ENCODE measurements at places on chromosomes 5 and 9.

GRCh38 chr9:21414220-21414940 is 5.5 kb downstream of the IFNA8 start:
- DNase-seq, result no peak

- no peak for DNase-seq
Measured at GRCh38 chr5:135971701-135972100, 16.9 kb upstream of the LECT2 start.

DNA sequence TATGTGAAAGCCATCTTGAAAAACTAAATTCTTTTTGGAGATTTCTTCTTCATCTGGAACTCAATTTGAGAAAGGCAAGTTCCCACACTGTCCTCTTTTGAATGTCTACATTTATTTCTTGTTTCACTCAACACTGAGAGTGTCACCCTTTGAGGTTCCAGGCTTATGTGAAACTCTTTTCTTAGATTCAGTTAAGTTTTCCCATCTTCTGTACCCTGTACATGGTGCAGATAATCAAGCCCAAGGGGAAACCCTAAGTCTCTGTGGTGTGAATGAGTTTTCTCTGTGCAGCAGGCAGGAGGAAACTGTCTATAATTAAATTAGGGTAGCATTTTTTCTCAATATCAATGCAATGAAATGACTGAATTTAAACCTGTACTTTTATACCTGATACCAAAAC is 72.3 kb upstream of the PRLR start:
- DNase-seq, result no peak

DNA sequence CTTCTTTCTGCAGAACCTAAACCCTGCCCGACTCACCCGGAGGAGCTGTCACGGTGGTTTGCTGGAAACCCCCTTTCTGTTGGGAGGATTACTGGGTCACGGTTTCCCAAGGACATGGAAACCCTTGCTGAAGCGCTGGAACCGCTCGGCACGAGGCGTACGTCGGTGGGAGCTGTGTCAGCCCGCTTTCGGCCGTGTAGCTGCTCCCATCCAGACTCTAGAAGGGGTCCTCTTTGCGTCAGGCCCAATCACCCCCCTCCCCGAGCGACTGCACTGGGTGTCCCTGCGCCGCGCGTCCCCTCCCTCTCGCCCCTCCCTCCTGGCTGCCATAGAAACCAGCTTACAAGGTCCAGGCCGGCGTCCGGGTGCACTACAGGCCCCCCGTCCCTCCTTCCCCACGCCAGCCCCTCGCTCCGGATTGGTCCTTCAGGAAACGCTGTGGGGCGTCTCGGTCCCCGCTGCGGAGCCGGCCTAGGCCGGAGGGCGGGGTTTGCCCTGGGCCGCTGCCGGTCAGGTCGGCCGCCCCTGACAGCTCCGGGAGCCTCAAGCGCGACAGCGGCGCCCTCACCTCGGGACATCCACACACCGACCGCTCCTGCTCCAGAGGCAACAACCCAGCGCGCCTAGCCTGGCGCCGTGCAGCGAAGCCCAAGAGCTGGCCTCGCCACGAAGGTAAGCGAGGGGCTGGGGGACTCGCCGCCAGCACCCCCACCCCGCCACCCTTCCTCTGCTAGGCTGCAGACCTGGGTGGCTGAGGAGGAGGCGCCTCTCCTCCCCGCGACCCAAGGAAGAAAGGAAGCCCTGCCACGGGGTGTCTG is at the start of gene NIM1K:
TSS of gene NIM1K (plus strand) at position 486 of the 818 bp plus-strand sequence. CDS start 53,551 bp downstream, outside the sequence.
- DNase-seq, result peak; percentile 21

DNA sequence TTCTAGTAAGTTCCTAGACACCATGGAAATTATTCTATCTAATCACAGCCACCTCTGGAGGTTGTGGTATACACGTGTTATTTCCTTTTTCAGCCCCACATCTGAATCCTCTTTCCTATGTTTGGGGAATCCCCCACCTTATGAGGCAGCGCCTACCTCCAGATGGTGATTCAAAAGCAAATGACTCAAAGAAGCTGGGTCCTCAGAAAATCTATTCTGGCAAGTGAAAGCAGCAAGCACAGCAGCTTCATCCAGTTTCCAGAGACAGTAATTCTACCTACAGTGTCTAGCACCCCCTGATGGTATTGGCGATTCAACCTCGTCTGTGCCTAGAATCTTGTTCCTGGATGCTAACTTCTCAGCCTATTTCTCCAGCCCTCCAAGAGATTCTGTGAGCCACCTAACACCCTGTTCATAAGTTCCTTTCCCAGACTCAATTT is 43.0 kb downstream of the STRBP start:
- peak; percentile 55 for DNase-seq

DNA sequence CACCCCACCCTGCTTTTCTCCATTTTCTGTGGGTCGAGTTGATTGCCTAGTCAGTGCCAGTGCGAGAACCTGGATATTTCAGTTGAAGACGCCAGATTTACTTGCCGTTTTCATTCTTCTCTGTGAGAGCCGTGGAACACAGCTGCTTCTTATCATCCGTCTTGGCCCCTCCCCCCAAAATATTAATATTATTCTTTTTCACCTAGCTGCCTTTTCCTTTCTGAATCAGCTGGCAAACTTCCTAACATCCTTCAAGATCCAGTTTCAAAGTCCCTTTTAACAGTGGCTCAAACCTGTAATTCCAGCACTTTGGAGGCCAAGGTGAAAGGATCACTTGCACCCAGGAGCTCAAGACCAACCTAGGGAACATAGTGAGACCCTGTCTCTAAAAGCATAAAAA is 117.1 kb upstream of the RASA1 start:
- no peak for DNase-seq

- no peak for DNase-seq
Measured at GRCh38 chr5:41841325-41841724, 28.9 kb downstream of the OXCT1 start.

- no peak for DNase-seq
Measured at GRCh38 chr5:130555429-130555828, 609.6 kb downstream of the HINT1 start.

DNA sequence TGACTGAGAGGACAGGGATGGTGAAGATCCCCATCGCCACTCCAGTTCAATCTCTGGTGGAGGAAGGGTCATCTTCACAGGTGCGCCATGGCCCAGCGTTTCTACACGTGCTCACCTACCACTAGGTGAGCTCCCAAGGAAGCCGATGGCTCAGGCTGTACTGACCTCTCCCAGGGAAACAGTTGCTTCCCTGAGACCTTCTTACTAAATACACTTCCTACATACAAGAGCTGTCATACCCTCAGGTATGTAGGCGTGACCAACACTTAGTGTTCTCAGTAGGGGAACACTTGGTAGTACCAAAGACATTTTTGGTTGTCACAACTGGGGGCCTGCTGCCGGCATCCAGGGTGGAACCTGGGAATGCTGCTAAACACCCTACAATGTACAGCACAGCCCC is 75.2 kb downstream of the TENT4A start:
- DNase-seq, result no peak

DNA sequence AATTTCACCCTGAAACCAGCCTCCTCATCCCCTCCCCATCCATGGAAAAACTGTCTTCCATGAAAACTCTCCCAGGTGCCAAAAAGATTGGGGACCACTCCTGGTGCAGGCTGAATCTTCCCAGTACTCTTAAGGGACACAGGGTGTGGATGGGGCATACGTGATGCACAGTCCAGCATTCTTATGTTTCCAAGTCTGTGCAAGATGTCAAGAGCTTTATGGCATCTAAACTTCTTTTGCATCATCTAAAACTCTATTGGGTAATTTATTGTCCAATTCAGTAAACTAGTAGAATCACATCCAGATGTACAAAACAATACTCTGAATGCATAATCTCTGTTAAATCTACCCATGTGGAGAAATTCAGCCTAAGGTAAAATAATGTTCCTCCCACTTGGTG is 9.3 kb upstream of the FGD3 start:
- no peak for DNase-seq

DNA sequence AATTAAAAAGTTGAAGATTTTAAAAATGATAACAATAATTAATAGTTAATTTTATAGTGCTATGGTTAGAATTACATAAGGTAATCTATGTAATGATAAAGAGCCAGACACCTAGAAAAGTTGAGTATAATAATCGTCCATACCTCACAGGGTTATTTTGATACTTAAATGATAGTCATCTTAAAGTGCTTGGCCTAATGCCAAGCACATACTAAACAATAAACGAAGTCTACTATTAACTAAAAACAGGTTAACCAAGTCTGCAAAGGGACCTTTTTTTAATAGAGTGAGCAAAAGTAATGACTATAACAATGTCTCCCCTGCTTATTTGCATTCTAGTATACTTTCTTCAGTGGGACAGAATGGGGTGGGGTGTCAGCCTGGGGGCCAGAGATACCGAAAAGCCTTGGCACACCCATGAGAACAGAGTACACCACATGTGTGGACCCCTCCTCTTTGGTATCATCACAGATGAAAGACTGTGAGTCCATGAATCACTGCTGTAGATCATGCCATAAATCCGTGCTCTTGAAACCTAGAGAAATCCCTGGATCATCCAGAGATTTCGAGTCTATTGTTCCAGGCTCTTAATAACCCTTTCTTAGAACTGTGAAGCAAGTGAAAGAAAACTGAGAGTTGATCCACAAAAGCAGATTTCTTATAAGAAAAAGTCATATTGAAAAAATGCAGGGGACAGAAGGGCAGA is 249.5 kb downstream of the PRELID2 start:
- no peak for DNase-seq

DNA sequence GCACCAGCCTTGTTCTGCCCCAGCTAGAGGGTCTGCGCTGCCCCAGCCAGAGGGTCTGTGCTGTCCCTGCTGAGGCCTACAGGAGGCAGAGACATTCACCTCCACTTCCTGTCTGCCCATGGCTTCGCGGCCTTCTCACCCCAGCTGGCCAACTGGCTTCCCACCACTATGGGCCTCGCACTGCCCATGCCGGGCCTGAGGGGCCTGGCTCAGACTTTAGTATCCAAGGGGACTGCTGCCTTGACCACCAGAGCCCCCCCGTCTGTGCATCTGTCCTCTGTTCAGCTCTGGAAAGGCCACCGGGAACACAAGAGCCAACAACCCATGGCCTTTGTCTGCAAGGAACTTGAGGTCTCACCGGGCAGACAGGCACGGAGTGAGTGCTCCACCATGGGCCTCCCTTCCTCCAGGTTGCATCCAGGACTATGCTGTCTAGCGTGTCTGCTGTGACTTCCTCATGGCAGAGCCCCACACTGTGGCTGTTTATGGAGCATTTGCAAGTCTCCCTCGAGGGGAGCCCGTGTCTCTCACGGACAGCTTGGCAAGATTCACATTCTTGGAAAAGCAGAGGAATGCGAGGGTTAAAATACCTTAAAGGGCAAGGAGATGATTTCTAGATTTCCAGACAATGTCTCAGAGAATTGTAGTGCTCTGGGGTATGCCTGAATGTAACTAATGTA is 1.7 kb downstream of the DCANP1 start:
- DNase-seq, result no peak

DNA sequence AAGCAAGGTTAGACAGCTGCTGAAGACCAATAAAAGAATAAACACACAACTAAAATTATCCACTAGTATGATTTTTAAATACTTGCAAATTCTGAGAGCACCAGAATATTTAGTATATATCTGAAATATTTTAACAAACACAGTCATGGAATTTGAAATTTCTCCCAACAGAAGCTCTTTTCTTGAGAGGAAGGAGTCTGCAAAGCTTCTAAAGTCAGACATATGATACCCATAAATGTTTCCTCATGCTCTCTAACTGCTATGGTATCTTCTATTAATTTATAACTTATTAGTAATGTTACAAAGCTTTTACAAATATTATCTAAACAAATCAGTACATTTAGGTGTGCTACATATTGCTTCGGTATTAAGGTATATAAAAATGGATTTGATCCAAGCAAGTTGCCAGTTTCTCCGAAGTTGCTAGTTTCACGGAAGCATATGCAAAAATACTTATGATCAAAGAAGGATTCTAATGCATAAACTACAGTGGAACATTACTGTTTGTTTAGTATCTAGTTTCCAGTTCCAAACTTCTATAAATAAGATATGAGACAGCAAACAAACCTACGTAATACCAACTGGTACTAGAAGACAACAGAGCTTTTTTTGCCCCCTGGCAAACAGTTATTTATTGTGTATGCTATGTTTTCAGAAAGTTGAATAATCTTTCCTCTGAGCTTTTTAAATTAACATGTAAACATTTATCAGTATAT is 22.0 kb downstream of the FNIP1 start:
- no peak for DNase-seq

- no peak for DNase-seq
Measured at GRCh38 chr5:122295138-122295537, 16.9 kb upstream of the SNCAIP start.

DNA sequence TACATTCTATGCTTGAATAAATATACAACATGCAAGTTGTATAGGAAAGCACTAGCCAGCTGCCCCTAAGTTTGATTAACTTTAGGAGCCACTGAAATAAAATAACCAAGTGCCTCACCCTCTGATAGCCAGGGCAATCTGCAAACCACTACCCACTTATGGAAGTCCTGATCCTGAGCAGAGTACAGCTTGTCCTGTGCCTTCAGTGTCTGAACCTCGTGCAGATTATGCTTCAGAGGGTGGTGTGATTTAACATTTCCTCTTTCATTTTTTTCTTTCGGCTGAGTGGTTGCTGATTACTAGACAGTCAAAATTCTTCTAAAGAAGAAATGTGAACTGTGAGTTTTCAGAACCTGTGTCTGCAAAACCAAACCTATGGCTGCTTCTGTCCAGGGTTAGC is 327.7 kb downstream of the PIK3R1 start:
- no peak for DNase-seq

- no peak for DNase-seq
Measured at GRCh38 chr5:130282049-130282448, 377.8 kb downstream of the CHSY3 start.
